Immature natural killer cell (primary cell): ENCODE measurements at places on chromosomes 12 and 14.

- no peaks in the 10 kb centered on the region for H3K4me1 ChIP-seq
- H3K27me3 ChIP-seq: peaks cover 10% of the 10 kb centered on the region
- DNase-seq: no peak
Measured at GRCh38 chr12:105069936-105070702, 14.1 kb downstream of the ALDH1L2 start.

DNA sequence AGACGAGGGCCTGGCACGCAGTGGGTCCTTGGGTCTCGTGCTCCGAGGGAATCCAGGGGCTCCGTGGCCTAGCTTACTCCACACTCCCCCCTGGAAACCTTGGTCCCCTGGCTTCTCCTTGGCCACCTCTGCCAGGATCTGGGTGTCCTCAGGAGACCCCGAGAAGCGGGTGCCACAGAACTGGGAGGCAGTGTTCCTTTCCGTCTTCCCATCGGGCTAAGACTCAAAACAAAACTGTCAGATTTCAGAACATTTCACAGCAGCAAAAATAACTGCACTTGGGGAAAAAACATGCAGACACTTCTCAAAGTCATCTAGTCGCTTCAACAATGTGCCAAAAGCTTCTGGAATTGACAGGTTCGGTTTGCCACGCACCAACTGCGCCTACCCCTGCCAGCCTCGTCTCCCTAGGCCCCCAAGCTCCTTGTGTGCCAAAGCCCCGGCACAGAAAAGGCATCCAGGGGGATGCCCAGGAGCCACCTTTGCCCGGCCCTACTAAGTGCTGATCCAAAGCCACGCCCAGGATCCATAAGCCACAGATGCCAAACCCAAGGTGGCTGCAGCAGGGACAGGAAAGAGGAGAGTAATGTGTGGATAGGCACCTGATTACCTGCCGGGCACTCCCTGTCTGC is 58.4 kb upstream of the DIO3 start:
- DNase-seq: no peak
- H3K27ac ChIP-seq: no peak overlapping the region
- H3K36me3 ChIP-seq: no peaks in the 10 kb centered on the region
- no peak overlapping the region for H3K4me3 ChIP-seq

DNA sequence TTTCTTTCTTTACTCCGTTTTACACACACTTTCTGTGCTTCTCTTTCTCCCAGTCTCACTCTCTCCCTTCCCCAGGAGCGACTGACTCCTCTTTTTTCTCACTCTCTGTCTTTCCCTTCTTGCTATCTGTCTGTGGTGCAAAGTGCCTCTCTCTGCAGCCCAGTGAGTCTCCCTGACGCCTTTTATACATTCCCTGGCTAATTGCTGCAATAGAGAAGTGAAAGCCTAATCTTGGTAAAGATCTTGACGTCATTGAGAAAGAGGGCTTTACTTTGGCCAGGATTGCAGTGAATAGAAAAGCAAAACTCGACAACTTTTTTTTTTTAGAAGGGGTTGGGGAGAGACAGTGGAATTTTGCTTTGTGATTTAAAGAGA is 706 bp upstream of the DIO2 start:
- no peaks in the 10 kb centered on the region for H3K36me3 ChIP-seq
- DNase-seq: no peak
- H3K27me3 ChIP-seq: no peaks in the 10 kb centered on the region
- H3K4me1 ChIP-seq: no peaks in the 10 kb centered on the region
- no peak overlapping the region for H3K4me3 ChIP-seq

GRCh38 chr12:120194534-120195395 is at the start of gene GCN1:
Gene GCN1 (minus strand): TSS chr12:120194715. CDS start chr12:120194697, 18 bp downstream.
- no peaks in the 10 kb centered on the region for H3K36me3 ChIP-seq
- peak; percentile 85 for DNase-seq
- H3K4me1 ChIP-seq: peaks cover 24% of the 10 kb centered on the region
- H3K4me3 ChIP-seq: peak within 1 kb of the TSS; percentile 90
- peaks cover 11% of the 10 kb centered on the region for H3K27me3 ChIP-seq
- H3K27ac ChIP-seq: peak within 1 kb of the TSS; percentile 87

DNA sequence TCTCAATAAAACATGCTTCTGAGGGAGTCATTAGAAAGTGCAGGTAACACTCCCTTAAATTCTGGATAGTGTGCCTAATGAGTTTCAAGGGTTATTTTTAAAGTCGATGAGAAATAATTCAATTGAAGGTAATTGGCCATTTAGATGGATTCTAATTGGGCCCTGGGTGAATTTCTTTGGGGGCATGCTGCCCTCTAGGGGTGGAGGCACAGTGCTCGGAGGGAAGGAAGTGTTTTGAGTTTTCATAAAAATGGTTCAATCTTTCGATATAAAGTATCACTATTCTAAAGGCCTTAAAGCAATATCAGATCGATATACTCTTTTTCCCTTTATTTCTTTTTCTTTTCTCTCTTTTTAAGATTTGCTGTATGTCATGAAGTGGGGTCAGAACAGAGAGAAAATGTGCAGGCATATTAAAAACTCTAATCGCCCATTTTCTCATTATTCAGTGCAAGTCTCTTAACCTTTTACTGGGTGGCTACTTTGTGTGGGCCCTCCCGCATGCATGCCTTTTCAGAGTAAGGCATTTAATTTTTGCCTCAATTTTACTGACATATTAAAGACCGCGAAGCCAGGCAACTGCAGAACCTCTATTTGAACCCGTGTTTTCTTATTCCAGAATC is 25.5 kb downstream of the NKX2-8 start:
- H3K36me3 ChIP-seq: no peaks in the 10 kb centered on the region
- no peaks in the 10 kb centered on the region for H3K4me1 ChIP-seq
- no peak overlapping the region for H3K27ac ChIP-seq
- no peak for DNase-seq
- no peaks in the 10 kb centered on the region for H3K27me3 ChIP-seq

- no peak overlapping the region for H3K27ac ChIP-seq
- no peak for DNase-seq
- no peaks in the 10 kb centered on the region for H3K4me1 ChIP-seq
Measured at GRCh38 chr12:6118891-6119568, 5.4 kb downstream of the VWF start.
